Right ventricle myocardium inferior (tissue), 1 donor: ENCODE measurements at places on chromosomes 2 and 18. TPM values are rescaled to one million over a fixed set of nuclear protein-coding genes. Genes with fewer than 3 reads are reported as not detected.

DNA sequence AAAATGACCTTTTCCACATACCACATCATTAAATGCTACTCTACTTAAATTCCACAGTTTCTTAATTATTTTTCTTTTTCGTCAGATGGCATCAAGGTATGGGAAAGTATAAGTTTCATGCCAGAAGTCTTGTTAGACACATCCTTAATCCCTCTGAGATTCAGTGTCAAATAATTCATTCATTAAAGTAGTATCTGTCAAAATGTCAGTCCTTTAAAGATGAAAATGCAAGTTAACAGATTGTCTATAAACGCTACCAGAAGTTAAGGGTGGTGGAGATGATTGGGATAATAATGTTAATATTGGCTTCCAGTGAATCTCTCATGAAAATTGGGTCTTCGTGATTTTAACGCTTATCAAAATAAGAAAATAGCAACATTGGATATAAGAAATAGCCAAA is 504.2 kb upstream of the LINC00305 start:
- DNase-seq: no peak

- no peak for DNase-seq
Observed at GRCh38 chr18:63046375-63046774, 273.2 kb downstream of the BCL2 start.

GRCh38 chr2:136531731-136532130 is 233.6 kb upstream of the THSD7B start:
- no peak for DNase-seq

DNA sequence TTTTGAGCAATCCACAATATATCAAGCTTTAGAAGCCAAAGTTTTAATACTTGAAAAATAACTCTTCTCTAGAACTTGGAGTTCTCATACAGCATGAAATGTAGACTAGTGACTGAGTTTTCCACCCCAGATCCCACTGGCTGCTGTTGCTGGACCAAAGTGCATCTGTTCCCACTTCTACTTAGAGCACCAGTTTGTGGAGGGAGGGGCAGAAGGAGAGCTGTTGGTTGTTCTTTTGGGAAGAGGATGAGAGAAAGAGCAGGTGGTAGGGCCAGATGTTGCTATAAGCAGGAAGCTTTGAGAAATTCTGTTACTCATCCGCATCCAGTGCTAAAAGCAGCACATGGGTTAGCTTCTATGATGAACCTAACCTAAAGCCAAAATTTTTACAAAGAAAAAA is 59.0 kb downstream of the MBD2 start:
- DNase-seq: no peak

DNA sequence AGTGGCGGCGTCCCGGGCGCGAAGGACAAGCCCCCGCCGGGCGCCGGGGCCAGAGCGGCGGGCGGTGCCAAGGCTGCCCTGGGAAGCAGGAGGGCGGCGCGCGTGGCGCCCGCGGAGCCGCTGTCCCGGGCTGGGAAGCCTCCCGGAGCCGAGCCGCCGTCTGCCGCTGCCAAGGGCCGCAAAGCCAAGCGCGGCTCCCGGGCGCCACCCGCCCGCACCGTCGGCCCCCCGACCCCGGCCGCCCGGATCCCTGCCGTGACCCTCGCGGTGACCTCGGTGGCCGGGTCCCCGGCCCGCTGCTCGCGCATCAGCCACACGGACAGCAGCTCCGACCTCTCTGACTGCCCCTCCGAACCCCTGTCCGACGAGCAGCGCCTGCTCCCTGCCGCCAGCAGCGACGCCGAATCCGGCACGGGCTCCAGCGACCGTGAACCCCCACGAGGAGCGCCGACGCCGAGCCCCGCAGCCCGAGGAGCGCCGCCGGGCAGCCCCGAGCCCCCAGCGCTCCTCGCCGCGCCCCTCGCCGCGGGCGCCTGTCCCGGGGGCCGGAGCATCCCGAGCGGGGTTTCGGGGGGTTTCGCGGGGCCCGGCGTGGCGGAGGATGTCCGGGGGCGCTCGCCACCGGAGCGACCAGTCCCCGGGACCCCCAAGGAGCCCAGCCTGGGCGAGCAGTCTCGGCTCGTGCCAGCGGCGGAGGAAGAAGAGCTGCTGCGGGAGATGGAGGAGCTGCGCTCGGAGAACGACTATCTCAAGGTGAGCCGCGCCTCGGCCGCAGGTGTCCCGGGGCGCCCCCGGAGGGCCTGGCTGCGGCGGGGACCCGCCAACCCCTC is 820 bp downstream of the MTCL1 start:
- peak; percentile 58 for DNase-seq

DNA sequence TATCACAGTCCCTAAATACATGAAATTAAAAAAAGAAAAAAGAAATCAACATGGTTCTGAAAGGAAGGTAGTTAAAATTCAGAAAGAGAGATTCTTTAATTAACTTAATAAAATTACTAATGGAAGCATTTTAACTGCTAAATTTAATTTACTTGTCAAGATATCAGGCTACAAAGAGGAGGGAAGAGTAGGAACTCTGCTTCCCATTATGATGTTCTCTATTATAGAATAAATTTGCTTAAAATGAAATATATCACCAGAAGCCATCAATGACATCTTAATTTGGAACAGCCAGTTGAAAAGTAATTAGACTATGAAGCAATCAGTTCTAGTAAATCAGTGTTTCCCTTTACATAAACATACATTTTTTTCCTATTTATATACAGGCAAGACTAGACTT is 611.8 kb upstream of the FANCL start:
- DNase-seq: no peak

DNA sequence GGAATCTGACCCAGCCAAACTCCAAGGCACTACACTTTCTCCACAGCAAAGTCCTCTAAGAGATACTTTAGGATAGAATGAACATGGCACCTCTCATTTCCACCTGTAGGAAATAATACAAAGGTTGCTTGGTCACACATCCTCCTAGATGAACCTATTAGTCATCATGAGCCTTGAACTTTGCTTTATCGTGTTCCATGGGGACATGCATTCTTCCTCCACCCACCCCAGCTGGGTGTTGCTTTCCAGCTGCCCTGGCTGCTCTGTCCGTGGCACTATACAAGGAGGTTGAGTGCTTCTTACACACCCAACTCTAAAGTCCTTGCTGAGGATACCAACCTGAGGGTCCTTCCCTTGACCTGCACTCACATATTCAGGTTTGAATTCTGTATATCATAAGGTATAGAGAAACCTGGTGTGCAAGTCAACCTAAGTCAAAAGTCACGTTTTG is 52.7 kb downstream of the SPRED2 start:
- DNase-seq: no peak

GRCh38 chr2:233672886-233673285 is 1.2 kb downstream of the UGT1A9 start:
- DNase-seq: no peak

CAB39 gene
- total RNA-seq: 91.9 TPM
